ENCODE measurements at places on chromosomes 11 and 22. TPM values are rescaled to one million over a fixed set of nuclear protein-coding genes. Genes with fewer than 3 reads are reported as not detected.

Gene AGBL2
- 5.5 TPM for polyA plus RNA-seq

Gene KRTAP5-9
- polyA plus RNA-seq: not detected

Gene GRIK4
- polyA plus RNA-seq: 0.02 TPM

Gene TYR
- polyA plus RNA-seq: not detected

Gene APOA5
- not detected for polyA plus RNA-seq

Gene CRELD2
- polyA plus RNA-seq: 113 TPM

Gene C22orf42
- not detected for polyA plus RNA-seq

Gene LINC01488
- not detected for polyA plus RNA-seq

Gene SEPTIN3
- 0.89 TPM for polyA plus RNA-seq

Gene OR52I2
- not detected for polyA plus RNA-seq

Gene APOBEC3B
- polyA plus RNA-seq: not detected

Gene OR51E2
- polyA plus RNA-seq: not detected

Gene OLFML1
- polyA plus RNA-seq: not detected

Gene MMP12
- 2.0 TPM for polyA plus RNA-seq

Gene POTEH
- polyA plus RNA-seq: 1.3 TPM

Gene UPK3A
- polyA plus RNA-seq: not detected

Gene C22orf31
- not detected for polyA plus RNA-seq

Gene CSF2RB
- not detected for polyA plus RNA-seq

Gene MAJIN
- polyA plus RNA-seq: not detected

Gene PGR
- not detected for polyA plus RNA-seq
